Activated naive CD4-positive, alpha-beta T cell (primary cell): ENCODE measurements at places on chromosomes 11 and 22.

GRCh38 chr11:112318184-112318591 lies 57.5 kb upstream of the PLET1 start:
- DNase-seq: no peak

DNA sequence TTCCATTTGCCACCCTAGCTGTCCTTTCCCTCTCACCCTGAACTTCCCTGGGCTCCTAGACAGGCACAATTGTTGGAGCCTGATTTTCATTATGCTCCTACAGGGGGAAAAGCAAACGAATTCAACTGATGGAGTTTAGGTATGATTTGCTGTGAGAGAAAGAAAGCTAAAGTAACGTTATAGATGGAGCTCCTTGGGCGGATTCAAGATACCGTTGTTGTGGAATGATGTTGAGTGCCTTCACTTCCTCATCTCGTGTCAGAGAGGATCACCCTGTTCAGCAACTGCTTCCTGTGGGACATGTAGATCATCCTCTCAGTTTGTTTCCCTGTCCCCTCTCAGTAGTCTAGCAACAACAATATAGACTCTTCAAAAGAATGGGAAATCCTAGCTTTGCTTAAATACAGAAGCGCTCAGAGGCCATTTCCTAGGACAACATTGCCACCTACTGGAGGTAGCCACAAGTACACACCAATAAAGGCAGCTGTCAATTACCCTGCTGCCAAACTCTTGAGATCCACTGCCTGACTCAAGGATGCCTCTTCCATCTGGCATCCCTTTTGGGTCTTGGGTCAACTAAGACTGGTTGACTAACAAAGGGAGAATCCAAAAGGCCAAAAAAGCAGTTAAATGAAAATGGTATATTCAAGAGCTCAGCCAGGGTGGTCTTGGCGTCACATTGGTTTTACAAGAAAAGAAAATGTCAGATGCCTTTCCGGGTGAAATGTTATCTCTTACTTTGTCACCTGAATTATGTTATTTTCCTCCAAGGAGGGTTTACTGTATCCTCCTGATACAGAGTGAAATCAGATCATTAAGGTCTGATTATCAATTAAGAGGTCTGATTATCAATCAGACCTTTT lies 13.5 kb upstream of the DTX4 start:
- no peak for DNase-seq

GRCh38 chr11:62142921-62143320 lies 19.1 kb downstream of the INCENP start:
- DNase-seq: no peak

DNA sequence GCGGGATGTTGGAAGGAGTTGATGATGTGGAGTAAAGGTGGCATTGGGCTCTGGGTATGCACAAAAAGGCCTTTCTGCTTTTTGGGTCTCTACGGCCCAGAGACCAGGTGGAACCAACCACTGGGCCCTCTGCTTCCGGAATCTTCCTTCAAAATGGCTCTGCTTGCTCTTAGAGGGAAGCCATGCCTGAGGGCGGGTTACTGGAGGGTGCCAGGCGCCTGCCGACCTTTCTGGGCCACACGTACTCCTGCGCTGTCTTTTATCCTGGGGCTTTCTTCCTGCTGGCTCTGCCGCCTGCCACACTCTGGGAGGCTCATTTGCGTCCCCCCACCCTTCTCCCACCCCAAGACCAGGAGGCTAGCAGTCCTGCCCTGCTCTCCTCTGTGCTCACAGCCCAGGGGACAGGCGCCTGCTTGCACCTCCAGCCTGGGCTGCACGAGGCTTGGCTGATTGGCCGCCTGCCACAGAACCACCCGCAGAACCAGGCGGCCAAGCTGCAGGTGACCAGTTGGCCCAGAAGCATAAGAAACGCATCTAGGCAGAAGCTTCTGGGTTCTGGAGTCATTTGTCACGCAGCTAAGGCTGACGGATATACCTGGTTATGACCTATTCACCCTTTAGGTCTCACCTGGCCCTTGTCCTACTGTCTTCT lies 536.9 kb downstream of the TBC1D22A start:
- DNase-seq: no peak

GRCh38 chr11:125312812-125313211 lies 148.3 kb downstream of the PKNOX2 start:
- DNase-seq: no peak

DNA sequence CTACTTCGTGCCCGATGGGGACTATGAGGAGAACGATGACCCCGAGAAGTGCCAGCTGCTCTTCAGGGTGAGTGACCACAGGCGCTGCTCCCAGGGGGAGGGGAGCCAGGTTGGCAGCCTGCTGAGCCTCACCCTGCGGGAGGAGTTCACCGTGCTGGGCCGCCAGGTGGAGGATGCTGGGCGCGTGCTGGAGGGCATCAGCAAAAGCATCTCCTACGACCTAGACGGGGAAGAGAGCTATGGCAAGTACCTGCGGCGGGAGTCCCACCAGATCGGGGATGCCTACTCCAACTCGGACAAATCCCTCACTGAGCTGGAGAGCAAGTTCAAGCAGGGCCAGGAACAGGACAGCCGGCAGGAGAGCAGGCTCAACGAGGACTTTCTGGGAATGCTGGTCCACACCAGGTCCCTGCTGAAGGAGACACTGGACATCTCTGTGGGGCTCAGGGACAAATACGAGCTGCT lies 751 bp downstream of the FIBIN start:
- no peak for DNase-seq

DNA sequence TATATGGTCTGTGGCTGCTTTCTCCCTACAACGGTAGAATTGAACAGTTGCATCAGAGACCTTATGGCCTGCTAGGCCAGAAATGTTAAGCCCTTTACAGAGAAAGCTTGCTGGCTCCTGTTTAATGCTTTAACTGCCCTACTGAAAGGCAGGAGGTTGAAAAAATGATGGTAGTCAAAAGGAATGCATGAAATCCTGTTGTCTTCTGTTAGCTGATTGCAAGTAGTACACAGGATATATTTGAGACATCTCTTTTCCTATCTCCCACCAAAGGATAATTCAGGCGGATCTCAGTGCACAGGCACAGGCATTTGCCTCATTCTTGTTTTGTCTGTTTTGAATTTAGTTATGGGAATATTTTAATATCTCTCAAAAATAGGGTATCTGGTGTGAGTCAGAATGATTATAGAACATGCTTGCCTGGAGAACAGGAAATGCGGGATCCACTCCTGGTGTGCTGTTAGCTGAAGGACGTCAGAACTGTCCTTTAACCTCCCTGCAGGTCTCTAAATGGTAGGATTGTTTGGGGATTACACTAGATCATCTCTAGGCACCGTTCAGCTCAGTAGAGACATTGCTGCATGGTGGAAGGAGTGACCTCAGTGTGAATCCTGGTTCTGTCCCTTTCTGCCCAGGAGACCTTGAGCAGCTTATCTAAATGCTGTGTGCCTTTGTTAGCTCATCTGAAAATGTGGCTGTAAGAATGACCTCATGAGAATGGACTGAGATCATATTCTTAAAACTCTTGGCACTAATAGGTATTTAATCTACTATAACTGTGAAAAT lies 49.5 kb downstream of the PACS1 start:
- no peak for DNase-seq

GRCh38 chr11:72069787-72070251 lies 10.5 kb downstream of the NUMA1 start:
- no peak for DNase-seq
